ENCODE measurements at places on chromosomes 1 and 21.

- no peak for DNase-seq
These were observed 67.6 kb downstream of the TPR start for GRCh38 chr1:186307445-186307844.

DNA sequence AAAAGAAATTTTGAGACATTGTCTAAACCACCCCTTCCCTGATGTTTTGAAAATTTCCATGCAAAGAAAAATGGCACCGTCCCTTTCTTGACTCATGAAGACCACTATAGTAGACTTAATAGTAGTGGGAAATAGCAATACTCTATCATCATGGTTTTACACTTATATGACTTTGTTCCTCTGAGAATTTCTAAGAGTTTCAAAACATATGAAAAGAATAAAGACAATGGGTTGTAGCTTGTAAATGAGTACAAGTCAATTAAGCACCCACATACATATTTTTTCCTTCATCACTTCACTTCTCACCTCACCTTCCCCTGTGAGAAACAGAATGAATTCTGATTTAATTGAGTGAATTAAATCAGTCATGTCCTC, 151.7 kb downstream of the LYPLAL1 start:
- no peak for DNase-seq

DNA sequence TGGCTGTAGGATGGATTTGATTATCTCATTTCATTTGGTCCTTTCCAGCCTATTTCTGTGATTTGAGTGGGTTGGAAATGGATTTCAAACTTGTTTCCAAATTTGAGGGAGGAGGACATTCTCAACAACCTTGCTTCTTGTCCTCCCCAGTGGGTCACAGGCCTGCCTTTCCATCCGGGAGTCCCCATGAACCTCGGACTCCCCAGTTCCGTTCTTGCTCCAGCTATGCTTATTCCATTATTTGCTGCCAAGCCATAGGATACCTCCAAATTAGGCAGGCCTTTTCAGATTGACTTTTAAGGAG, 97.8 kb downstream of the DUSP10 start:
- no peak for DNase-seq

- DNase-seq: no peak
These were observed 242.3 kb downstream of the TOMM20 start for GRCh38 chr1:234886081-234886984.

DNA sequence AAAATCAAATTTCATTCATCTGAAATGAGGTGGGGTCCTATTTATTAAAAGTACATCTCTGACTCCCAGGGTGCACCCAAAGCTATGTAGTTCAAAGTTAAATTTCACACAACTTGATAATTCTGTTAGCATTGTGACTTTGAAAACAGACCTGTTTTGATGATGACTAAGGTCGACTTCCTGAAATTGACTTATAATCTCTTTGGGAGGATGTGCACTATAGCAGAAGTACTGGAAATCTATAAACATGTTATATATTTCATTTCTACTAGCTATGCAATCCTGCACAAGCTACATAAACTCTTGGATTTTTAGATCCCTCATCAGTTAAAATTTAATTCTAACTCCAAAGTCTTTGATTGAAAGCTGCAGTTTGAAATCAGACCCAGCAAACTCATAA, 507.6 kb downstream of the NEGR1 start:
- DNase-seq: no peak
